Jurkat, Clone E6-1 (cell line): ENCODE measurements at places on chromosomes 12 and 14.

DNA sequence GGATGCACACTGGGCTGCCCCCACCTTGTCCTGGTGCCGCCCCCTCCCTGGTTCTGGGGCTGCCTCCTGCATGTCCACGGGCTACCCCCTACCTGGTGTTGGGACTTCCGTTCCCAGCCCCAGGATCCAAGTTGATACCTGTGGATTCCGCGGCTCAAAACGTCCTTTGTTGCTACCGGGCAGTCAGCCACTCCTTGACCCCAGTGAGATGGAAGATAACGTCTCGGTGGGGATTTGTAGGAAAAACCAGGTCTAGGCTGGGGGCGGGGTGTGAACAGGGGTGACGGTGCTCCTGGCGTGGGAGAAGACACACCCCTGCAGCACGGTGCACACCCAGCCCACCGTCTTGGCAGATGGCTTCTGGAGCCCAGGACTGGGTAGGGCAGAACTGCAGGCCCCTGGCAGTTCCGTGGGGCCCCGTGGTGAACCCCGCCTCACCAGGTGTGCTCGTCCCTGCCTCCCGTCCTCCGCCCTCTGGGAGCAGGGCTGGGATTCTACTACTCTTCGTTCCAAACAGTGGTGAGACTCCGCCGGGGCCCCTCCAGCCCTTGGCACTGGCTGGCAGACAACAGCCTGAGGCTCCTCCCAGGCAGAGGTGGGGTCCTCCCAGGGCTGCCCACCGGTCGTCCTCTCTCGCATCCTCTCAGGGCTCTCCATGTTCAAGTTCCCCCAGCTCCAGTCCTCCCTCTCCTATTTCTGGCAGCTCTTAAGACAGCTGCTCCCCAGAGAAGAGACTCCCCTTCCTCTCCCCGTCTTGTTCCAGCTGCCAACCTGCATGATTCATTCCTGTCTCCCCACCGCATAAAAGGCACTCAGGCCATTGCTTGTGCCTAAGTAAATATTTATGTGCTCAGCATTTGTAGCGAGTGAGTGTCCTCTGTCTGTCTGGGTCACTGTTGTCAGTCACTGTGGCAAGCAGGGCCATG, 75.5 kb downstream of the FBXL14 start:
- DNase-seq: no peak

GRCh38 chr12:93582351-93582750, 9.9 kb downstream of the SOCS2 start:
- DNase-seq: no peak

GRCh38 chr14:35385042-35385839, 19.3 kb downstream of the NFKBIA start:
- DNase-seq: no peak

GRCh38 chr12:109734219-109735000, 20.8 kb downstream of the FAM222A start:
- DNase-seq: no peak

GRCh38 chr12:67070604-67071003, 198.6 kb upstream of the CAND1 start:
- DNase-seq: no peak

DNA sequence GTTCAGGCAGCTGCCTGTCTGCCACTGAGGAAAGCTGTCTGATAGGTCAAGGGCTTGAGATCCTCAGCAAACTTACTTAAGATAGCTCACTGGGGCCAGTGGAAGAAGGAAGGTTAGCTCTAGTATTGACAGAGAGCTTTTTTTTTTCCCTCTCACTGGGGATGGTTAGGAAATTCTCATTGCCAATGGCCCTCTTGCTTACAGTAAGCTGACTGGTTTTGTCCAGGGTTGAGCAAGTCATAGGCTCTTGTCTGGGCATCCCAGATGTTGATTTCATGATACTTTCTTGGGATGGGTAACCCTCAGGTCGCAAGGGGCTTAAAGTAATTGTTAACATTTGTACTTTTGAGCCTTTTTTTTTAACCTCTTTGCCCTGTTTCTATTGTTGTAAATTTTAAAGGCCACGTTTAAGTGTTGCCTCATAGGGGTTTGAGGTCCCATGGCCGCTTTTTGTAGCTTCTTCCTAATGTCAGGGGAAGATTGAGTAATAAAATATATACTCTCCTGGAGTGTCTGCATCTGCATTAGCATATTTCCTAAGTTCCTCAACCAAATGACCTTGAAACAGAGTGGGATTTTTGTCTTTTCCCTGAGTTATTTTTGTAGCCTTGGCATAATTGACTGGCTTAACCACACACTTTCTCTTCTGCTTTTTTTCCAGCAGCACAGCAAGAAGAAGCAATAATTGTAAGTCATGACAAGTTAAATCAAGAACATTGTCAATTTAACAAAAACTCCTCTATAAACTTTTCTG, 716.0 kb downstream of the LRFN5 start:
- DNase-seq: no peak
